ENCODE measurements at places on chromosomes 2 and 18.

DNA sequence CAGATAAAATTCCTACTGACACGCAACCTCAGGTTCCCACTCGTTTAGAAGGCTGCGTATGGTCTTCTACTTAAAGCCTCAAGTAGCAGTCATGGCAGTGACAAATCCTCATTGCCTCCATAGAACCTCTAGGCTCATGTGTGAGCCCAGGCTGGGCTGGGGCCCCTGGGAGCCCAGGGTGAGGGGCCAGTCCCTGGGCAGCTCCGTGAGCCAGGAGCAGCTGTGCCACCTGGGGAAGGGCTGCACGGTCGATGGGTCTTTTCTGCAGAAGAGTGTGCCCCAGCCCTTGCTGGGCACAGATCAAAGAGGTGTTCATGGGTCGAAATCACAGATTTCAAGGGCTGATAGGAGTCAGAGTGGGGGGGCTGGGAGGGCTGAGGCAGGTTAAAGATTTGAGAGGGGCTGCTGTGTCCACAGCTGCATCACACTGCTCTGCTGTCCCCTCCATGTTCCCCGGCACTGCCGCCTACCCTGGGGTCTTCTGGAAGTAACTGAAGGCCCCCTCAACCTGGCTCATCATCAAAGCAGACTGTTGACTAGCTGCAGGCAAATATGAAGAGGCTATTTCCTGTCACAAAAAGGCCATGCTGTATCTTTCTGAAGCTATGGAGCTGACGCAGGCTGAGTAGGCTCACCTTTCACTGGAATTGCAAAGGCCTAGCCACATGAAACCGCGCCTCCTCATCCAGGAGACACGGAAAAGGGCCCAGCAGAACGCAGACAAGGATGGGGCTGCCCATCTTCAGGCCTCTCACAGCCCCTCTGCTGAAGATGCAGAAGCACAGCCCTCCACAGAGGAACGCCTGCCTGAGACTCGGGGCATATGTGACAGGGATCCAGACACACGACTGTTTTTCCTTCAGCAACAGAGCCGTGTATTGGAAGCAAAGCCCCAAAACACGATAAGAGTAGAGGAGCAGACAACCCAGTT is 35.7 kb upstream of the ALPP start:
- no peak for DNase-seq

DNA sequence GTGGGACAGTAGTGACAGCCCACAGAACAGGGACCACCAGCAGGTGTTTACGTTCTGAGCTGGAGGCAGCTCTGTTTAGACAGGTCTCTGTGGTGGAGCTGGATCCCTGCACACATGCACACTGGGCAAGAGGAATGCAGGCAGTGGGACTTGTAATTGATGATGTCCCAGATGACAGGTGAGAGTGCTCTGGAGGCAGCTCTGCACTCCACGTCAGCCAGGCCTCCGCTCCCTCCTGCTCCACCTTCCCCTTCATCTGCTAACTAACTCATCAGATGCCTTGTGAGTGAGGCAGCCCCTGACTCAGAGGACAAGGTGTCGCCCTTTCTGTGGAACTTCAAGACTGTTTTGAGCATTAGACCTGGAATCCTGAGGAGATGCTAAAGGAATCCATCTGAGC is 53.2 kb downstream of the SH3YL1 start:
- DNase-seq = no peak

- DNase-seq = no peak
These were observed 18.5 kb downstream of the SLC66A2 start for GRCh38 chr18:79932907-79933306.

DNA sequence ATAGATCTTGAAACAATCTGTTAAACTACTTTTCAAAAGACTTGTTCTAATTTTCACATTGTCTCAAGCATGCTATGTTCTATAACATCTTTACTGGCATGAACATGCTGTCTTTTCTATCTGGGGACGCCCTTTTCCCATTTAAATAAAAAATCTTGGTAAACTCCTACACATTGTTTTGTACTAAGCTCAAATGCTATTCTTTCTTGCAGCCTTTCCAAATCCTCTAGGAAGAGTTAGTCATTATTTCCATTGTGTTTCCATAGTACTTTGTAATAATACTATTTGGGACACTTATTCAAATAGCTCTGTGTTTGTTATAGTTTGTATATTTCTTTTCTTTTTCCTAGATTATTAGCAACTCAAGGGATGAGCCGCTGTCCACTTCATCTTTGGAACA is 828.6 kb upstream of the FSHR start:
- no peak for DNase-seq

DNA sequence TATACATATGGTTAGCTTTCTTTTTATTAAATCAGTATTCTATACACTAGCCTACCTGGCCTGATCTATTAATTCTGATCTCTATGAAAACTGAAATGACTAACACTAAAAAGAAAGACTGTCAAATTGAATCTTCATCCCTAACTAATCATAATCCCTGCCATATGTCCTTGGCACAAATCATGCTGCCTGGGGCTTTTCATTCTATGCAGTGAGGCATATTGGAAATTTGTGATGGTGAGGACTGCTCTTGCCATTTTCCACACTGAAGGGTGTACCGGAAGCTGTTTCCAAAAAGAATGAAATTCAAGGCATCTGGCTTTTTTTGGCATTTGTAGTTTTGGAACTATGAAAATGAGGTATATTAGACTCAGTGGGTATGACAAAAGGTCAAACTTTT is 39.7 kb downstream of the RAPGEF4 start:
- no peak for DNase-seq

DNA sequence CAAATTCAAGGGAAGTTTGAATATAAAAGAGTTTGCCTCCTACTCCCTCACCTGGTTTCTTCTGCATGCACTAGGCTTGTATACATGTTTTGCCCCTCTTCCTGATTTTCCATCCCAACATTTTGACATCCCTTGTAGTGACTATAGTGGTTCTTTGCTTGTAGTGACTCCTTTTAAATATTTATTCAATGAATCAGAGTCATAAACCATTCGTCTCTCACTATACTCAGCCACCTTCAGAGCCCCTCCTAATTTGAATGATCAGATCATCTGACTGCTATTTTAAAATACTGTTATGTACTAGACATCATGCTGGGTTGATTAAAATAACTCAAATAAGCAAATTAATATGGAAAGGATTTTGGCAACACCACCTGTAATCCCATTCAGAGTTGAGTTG is 492.1 kb upstream of the PIK3C3 start:
- DNase-seq = no peak

DNA sequence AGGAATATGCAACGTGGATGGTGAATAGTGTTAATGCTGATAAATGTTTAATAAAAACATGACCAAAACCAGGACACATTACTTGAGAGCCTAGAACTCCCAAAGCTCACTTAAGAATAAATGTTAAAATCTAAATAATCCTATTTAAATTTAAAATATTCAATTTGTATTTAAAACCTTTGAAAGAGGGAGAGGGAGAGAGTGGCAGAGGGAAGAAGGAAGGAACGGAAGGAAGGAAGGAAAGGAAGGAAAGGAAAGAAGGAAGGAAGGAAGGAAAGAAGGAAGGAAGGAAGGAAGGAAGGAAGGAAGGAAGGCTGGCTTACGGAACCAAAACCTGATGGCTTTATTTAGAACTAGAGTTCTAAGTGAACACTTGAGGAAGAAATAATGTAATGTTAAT is 324.1 kb upstream of the SYT4 start:
- no peak for DNase-seq

GRCh38 chr18:2655954-2656236 is 369 bp downstream of the SMCHD1 start:
- DNase-seq = no peak

- no peak for DNase-seq
These were observed 4.4 kb upstream of the ST8SIA5 start for GRCh38 chr18:46761059-46761769.

DNA sequence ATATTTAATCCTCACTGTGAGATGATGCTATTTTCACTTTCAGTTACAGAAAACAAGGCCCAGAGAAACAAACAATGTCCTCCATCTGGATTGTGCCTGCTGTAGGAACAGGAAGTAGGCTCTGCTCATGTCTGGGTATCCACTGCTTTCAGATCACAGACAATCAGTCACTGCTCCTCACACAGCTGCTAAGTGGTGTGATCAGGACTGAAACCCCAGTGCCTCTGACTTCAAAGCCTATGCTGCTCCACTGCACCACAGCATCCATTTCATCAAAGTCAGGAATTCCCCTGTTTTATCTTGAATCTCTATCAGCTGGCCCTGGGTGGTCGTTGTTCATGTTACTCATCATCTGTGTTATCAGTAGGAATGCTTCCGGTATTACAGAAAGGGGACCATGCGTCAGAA is 303.8 kb upstream of the TRIB2 start:
- peak; percentile 81 for DNase-seq

GRCh38 chr2:61634512-61634911 is 96.4 kb upstream of the XPO1 start:
- no peak for DNase-seq

GRCh38 chr18:78722386-78722785 is 257.2 kb upstream of the SALL3 start:
- no peak for DNase-seq

GRCh38 chr2:233795735-233796171 is 17.6 kb downstream of the MROH2A start:
- DNase-seq = no peak

DNA sequence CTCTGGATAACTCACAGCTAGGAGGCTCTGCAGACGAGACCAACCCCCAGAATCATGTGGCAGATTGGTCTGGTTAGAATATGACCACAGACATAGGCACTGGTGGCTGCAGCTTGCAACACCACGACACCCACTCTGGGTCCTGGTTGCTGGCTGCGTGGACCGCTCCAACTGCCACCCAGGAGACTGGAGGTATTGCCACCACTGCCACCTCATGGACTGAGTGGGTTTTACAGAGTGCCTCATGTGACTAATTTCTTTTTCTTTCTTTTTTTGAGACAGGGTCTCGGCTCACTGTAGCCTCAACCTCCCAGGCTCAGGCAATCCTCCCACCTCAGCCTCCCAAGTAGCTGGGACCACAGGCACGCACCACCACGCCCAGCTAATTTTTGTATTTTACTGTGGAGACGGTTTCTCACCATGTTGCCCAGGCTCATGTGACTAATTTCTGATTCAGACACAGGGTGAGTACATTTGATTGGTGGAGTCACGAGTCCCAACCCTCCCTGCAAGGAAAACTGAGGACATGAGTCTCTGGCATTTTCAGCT is 29.9 kb upstream of the NT5DC4 start:
- peak; percentile 38 for DNase-seq

DNA sequence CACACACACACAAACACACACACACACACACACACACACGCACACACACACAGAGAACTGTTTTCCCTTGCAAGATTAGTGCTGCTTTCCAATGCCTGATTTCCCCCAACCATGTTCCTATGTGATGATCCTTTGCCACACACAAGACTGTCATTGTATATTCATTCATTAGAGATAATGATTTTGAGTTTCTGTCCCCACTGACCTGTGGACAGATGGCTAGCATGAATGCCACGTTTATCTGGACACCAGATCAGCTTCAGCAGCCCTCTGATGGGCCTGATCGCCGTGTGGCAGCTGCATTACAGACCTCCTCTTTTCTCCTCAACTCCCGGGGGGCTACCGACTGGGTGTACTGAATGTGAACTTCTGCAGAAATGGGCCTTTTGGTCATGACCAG is 353.0 kb downstream of the MYCN start:
- DNase-seq = no peak

GRCh38 chr18:56068701-56069100 is 480.7 kb upstream of the TCF4 start:
- no peak for DNase-seq

DNA sequence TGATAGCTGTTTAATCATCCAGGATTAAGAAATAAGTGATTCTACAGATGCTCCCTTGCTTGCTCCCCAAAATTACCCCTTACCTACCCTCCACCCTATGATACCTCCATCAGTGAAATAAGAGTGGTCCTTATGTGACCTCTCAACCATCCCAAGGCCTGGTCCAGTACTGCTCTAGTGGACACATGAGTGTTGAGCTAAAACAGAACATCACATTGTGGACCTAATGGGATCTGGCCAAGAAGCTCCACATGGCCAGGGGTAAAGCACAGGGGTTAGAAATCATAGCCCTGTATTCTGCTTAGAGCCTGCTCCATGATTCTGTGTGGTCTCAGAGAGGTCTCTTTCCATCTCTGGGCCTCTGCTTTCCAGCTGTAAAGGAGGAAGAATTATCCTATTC is 355.6 kb downstream of the TNS1 start:
- no peak for DNase-seq

DNA sequence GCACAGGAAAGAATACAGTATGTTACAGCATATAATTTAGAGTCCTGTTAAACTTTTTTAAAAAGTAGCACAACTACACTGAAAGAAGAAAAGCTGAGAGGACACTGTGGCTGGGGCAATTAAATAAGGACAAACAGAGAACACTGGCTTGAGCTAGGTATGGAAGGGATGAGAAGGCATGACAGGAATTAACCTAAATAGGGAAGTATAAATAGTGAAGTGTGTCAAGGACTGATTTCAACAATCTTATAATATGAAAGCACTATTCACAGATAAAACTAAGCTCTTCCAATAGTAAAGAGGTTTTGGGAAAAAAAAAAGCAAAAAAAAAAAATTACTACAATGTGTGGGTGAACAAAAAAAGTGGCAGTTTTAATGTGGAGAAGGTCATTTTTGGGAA is 45.5 kb downstream of the PPP3R1 start:
- DNase-seq = no peak

DNA sequence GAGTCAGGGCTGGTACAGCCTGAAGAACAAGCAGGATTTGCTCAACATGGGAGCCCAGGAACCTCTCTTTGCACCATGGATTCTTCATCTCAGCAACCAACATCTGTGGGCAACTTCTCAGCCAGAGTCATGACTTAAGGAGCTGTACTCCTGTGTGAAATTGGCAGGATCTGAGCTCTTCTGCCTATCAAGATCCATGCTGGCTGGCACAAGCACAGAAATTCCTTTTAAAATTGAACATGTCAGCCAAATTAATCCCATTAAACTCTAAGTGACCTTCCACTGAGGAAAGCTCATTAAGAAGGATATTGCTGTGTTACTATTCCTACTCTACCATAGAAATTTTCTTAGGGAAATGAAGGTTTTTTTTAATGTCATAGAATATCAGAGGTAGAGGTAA is 110.5 kb upstream of the SCG2 start:
- no peak for DNase-seq

DNA sequence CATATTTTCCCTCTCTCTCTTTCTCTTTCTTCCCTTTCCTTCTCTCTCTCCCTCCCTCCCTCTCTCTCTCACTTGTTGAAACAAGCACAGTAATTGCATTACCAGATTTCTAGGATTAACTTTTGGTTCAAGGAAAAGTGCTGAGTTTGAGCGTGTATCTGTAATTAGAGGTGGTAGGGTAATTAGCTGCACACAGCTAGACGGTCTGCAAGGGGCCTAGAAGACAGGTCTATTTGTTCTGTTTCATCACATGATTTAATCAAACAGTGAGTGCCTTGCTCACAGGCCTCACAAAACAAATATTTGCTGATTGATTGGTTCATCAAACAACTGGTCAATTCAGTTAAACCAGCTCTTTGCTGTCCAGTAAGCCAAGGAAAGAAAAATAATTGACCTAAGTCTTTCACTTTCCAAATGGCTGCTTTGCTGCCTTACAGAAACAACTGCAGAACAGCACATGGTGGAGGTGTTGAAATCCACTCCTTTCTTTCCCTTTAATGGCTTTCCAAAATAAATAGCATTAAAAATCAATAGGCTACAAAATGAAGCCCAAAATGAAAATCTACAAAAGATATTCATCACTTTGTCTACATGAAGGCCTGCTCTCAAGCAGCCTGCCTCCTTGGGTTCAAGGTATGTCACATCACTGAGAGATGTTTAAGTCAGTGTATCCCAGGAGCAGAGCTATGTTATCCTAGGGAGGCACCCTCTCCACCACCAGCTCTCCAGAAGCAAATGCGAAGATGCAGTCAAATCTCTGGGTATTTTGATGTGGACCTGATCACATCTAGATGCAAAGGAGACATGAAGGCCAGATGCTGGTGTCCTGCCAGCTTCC is 264.4 kb upstream of the SIX2 start:
- DNase-seq = no peak
